Stimulated activated CD4-positive, alpha-beta T cell treated with anti-CD3 and anti-CD28 coated beads, Interleukin-4, amount 100 ng/mL, for 48 hours (primary cell): ENCODE measurements at places on chromosomes 2 and 18.
A peak's percentile ranks its signal among the peaks of the same experiment; 100 is the strongest.

- DNase-seq = no peak
Observed at GRCh38 chr2:241901500-241902351, 32.2 kb downstream of the RTP5 start.

DNA sequence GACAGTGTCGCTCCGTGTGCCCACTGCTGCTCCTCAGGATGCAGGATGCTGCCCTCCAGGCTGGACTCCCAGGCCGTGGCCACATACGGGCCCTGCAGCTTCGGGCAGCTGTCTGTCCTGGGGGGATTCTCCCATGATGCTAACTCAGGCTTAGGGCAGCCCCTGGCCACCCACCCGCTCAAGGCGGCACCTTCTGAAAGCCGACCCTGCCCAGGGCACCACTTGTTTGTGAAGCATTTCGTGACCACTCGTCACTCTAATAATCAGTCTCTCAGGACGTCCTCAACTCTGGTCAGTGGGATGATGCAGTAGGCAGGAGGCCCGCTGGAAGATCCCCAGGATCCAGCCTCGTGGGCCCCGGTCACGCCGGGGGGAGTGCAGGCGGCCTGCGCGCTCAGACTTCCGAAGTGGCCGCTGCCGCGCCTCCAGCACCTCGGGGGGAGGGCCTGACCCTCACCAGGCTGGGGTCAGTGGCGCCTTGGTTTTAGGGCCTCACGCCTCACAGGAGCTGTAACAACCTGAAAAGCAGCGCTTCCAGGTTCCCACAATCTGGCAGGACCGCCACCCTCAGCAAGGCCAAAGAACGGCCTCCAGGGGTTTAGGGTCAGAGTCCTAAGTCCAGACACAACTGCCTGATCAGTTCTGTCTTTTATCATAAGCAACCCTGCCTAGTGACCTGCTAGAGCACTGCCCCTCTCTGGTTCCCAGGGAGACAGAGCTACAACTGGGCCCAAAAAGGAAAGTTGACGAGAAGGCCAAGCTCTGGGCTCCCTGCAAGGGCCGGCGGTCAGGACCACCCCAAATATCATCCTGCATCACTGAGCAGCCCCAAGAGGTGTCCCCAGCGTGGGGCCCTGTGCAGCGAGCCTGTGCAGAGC lies 53.0 kb downstream of the EIPR1 start:
- no peak for DNase-seq

- no peak for DNase-seq
Observed at GRCh38 chr2:205610437-205610836, 71.9 kb upstream of the NRP2 start.

DNA sequence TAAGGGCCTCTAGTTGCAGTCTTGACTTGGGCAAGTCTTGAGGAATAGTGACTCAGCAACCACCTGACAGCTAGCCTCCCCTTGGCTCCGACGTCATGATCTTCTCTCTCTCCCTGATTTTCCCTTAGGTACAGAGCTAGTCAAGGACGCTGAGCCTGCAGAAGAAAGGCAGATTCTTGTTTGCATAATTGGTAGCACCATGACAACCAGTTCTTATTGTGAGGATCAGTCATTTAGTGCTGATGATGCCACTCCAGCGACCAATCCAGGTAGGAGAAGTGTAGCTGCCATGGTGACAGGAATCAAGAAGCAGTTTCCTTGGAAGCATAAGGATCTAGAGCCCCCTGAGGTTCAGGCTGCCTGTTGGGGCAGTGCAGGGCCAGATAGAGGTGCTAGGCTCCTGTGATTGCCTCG lies 2.8 kb upstream of the RESP18 start:
- DNase-seq = no peak

DNA sequence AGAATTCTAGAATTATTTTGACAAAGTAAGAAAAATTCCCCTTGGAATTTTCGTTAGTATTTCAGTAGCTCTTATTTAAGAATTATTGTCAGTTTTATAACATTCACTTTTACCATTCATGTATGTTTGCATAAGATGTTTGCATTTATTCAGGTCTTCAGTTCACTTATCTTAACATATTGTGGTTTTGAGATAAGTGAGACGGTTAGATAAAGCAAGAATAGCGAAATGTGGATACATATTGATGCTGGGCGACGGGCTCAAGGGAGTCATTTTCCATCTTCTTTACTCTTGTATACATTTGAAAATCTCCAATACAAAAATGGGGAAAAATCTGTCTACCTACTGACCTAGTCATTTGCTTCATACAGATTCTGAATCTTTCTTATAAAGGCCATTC lies 156.7 kb upstream of the HDAC4 start:
- DNase-seq = no peak

DNA sequence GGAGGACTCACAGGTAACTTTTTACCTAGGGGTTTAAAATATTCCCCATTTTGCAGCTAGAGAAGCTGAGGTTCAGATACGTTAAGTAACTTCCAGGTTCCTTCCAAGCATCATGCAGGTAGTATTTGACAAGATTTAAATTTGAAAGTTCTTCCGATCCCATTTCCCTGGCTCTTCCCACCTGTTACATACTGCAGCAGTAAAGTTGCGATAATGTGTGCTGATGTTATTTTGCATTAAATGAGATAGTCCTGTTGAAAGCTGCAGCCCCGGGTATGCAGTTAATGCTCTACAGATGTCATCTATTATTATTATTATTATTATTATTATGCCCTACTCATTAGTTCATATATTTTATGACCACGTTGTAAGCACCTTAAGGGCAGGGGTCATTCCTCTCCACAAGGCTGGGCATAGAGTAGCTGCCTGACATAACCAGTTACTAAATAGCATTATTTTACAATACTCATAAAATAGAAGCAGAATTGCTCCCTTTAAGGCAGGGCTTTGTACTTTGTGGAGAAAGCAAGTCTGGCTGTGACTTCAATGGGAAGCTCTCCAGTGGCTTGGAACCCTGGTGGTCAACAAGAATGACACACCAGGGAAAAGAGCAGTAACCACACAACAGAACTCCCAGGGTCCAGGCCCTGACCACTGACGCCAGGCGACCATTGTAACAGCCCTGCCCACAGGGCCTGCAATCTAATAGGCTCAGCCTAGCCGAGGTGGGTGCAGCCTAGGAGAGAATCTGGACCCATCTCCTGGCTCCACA lies 112.0 kb upstream of the STPG4 start:
- no peak for DNase-seq

DNA sequence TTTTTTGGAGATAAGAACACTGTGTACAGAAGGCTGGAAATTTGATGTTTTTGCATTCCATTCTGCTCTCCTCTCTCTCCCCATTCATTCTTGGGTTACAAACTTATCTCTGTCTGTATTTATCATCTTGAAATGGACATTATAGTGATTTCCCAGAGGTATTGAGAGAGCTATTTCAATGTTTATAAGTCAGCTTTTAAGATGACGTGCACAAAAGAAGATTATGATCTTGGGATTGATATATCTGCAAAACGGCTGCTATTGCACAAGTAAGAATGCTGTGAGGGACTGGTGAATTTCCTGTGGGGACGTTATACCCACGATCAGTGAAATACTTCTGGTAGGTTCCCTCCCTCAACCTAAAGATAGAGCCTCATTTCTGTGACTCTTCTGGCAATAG lies 61.0 kb upstream of the DTNA start:
- no peak for DNase-seq

DNA sequence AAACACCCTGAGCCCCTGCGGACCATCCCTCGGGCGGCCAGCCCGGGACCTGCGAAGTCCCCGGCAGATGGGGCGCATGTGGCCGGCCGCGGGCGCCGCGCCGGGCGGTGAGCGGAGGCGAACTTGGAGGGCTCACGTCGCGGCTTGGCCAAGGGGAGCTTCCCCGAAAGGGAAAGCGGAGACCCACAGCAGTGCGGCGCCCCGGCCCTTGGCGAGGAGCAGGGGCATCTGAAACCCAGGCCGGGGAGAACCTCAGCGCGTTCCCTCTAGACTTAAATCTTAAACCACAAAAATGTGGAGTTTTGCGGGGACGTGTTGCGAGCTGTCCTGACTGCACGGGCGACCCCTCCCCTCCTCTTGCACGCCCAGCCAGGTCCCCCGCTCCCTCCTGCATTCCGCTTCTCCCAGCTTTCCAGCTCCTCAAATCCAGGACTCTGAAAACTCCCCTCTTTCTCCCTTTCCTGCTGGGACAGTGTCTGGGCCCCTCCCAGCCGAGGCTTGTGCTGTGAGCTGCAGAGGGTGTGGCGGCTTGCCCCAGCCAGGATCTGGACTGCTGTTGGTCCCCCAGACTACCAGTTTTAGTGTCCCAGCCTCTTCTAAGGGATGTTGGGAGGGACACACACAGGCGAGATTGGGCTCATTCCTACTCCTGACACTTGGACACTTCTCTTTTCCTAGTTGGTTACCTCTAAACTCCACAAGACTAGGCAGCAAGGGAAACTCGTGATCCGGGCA lies 1.3 kb downstream of the FMNL2 start:
- DNase-seq = peak; percentile 1

DNA sequence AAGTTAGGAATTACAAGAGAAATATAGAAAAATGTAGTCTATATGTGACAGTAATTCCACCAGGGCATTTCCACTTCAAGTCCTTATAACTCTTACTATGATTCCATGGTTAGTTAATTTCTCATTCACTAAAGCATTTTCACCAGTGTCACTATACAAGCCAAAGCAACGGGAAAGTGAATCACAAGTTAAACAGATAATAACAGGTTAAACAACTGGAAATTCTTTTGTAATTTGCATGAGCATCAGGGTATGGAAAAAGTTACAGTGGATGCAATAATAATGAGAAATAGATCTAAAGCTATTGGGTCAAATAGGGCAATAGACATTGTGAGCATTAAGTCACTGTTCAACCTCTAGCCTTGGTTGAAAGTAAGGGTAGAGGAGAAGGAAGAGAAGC lies 88.9 kb upstream of the ST6GAL2 start:
- DNase-seq = no peak

DNA sequence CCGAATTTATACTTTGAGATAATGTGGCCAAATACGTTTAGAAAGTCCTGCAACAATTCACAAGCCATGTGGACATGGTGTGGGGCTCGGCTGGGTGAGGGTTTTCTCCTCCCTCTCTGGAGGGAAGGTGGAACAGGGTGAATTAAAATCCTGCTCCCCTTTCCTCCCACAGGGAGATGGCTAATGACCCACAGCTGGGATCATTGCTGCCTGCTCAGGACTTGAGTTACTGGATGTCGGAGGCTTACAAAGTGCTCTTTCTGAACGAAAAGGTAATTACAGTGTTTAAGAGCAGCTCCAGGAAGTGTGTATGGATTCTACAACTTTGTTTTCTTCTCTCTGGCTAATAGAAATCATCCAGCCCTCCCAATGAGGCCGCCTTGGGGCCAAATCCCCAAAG lies 97.9 kb upstream of the ALKAL2 start:
- DNase-seq = no peak

- no peak for DNase-seq
Observed at GRCh38 chr18:58143386-58143785, 99.4 kb downstream of the NEDD4L start.

DNA sequence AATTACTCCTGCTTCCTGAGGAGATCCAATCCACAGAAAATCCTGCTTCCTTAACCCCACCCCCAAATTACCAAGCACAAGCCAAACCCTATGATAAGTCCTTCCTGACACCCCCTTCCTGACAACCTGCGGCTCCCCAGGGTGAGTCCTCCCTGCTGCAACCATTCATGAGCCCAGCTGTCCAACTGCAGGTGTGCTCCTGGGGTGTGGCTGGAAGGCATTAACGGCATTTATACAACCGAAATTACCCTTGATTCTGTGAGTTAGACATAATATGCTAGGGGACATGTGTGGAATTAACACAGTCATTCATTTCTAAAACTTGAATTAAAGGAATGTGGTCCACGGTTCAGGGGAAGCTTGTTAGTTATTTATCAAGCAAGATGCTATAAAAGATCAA lies 119.0 kb upstream of the ALKAL2 start:
- DNase-seq = no peak

GRCh38 chr2:161972232-161972631 lies 101.8 kb downstream of the DPP4 start:
- no peak for DNase-seq

GRCh38 chr18:46736736-46737135 lies 20.1 kb downstream of the ST8SIA5 start:
- no peak for DNase-seq

DNA sequence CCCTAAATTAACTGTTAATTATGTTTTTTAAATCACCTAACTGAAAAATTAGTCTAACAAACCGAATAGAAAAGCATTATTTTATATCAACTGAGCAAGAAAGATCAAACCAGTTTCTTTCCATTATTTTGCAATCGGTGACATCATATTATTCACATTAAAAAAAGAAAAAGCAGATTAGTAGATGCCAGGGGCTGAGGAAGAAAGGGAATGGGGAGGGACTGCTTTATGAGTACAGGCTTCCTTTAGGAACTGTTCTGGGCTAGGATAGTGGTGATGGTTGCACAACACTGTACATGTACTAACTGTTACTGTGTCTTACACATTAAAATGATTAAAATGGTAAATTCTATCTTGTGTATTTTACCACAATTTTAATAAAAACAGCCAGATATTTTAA lies 59.3 kb downstream of the COBLL1 start:
- no peak for DNase-seq

- DNase-seq = no peak
Observed at GRCh38 chr18:55018602-55019001, 59.3 kb upstream of the CCDC68 start.

DNA sequence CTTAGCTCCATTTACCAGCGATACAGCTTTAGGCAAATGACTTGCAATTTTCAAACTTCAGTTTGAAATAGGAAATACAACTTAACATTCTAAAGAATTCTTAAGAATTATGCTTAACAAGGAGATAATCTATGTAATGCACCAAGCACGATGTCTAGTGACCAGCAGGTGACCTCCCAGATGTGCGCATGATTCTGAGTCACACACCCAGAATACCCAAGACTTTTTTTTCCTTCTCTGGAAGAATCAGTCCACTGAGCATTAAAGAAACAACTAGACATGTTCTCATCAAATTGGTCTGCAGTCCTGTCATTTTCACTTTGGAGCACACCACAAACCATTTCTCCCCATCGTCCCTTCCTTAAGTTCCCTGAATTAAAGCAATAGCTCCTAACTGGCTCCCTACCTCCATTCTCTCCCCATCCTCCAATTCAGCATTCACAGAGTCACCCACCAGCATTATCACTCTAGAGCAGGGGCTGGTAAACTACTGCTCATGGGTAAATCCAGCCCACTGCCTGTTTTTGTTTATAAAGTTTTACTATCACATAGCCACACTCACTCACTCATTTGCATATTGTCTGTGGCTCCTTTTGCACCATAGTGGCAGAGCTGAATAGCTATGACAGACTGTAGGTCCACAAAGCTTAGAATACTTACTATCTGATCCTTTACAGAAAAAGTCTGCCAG lies 13.2 kb downstream of the EVA1A start:
- DNase-seq = no peak

DNA sequence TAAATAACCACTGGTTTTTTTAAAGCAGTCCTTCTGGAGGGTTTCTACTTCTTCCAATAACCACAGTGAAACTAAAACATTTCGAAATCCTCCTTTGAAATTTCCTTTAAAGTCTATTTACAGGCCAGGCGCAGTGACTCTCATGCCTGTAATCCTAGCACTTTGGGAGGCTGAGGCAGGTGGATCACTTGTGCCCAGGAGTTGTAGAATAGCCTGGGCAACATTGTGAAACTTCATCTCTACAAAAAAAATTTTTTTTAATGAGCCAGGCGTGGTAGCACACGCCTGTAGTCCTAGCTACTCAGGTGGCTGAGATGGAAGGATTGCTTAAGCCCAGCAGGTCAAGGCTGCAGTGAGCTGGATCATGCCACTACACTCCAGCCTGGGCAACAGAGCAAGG lies 15.2 kb downstream of the KIDINS220 start:
- DNase-seq = no peak
